ENCODE measurements at places on chromosomes 6 and 20.
A peak's percentile ranks its signal among the peaks of the same experiment; 100 is the strongest.

GRCh38 chr6:30743099-30744053, 889 bp upstream of the FLOT1 start:
- DNase-seq = peak; percentile 24

DNA sequence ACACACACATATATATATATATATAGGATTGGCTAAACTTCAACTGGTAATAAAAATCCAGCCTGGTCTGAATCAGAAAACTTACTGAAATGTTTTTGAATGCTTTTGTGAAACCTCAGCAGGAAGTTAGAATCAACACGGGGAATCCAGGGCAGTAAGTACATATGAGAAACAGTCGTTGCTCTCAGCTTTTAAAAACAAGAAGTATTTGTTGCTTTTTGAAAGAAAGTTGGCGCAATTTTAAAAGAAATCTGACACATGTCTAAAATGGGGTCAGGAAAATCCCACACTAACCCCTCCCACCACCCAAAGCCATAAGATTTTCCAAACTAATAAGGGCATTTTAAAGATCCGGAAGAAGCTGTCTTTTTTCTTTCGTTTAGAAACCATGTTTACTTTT, 11.5 kb upstream of the CCDC170 start:
- peak; percentile 36 for DNase-seq

- no peak for DNase-seq
These were observed 114.2 kb upstream of the LY86 start for GRCh38 chr6:6474170-6474920.

- no peak for DNase-seq
These were observed 6.1 kb downstream of the DNPH1 start for GRCh38 chr6:43223175-43223574.

DNA sequence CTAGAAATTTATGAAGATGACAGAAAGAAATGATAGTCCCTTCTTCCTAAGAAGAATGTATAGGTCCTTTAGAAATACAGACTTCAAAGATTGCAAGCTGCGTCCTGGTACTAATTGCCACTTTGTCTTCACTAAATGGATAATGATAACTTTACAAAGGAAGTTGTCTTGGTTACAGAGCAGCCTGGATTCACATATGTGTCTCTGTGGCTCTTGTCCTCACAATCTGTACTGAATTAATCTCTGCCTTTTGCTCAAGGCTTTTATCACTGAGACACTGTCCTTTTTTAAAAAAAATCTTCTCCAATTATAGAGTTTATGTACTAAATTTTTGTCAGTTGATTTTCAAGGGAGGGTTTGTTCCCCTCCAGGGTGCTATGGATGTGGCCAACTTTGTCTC, 17.5 kb upstream of the MRAP2 start:
- DNase-seq = no peak

DNA sequence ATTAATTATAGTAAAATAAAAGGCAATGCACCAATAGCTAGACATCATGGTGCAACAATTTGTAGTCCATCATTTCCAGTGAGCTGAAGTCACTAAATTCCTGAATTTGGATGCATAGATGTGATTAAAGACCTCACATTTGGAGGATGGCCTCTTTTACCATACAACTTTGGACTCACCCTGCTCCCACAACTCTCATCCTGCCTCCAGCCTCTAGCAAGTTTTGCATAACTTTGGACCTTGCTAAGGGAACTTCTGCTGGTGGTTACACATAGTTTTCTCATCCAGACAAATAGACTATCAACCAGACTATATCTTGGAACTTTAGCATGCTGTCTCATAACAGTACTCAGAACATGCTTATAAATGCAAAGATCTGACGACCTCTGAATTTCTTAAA, 12.8 kb upstream of the ELOVL2 start:
- DNase-seq = no peak

DNA sequence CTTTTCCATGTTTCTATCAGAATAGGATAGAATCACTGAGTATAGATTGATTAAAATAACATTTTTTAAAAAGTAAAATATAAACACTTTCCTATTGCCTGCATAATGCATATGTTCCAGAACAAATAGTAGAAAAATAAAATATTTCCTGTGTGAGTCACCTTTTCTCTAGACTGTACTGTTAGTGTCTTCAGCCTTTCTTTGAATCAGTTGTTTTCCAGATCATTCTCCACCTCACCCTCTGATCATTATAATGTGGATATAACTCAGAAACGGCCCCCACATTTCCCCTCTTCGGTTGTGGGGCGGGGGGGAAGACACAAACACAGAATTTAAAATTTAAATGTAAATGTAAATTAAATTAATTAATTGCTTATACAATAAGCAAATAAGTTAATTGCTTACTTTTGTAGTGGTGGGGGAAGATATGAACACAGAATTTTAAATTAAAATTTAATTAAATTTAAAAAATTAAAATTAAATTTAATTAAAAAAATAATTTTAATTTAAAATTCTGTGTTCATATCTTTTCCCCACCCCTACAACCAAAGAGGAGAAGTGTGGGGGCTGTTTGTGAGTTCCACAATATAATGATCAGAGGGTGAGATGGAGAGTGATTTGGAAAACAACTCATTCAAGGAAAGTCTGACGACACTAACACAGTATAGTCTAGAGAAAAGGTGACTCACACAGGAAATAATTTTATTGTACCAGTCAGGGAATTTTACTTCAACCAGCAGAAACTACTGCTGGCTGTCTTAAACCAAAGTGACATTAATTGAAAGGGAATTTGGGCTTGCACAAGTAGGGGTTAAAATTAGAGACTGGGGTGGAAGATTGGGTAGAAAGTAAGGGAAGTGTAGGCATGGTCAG, 37.1 kb upstream of the PROKR2 start:
- DNase-seq = no peak

GRCh38 chr20:32484225-32484957, 100.7 kb downstream of the NOL4L start:
- peak; percentile 44 for DNase-seq

DNA sequence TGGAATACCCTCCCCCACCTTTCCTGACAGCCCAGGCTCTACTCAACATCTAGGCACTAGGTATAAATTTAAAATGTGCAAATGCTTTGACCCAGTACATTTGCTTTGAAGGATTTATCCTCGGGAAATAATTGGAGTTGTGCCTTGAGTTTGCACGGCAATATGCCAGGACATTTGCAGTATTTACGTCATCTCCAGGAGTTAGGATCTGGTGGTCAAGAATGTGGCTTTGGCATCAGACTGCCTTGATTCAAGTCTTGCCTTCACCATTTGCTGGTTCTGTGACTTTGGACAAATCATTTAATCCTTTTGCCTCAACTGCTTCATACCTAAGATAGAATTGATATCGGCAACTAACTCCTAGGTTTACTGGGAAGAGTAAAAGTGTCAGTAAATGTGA, 169.6 kb downstream of the PLCB1 start:
- DNase-seq = no peak

- DNase-seq = no peak
These were observed 19.1 kb downstream of the TGM3 start for GRCh38 chr20:2314759-2315439.

DNA sequence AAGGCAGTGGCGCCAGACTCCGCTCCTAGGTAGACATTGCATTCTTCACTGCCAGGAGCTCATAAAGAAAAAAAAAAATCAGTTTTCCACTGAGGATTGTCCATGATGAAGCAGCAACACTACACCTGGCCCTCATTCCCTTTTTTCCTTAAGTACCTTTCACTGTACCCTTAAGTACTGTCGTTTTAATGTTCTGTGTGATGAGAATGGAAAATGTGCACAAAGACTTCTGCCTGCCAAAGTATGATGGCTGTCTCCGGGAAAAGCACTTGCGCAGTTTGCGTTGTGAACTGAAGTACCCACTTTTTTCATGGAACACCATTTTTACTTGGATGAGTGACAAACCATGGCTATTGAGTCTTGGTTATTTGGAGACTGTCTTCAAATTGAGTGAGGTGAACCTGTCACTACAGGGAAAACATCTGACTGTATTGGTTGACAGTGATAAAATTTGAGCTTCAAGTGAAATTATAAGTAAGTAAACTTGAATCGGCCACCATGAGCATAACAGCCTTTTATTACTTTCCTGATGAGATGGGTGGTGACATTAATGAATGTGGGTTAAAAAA, 104.8 kb downstream of the NCOA3 start:
- DNase-seq = no peak

- DNase-seq = no peak
These were observed 120.8 kb downstream of the BACH2 start for GRCh38 chr6:90175627-90176538.

DNA sequence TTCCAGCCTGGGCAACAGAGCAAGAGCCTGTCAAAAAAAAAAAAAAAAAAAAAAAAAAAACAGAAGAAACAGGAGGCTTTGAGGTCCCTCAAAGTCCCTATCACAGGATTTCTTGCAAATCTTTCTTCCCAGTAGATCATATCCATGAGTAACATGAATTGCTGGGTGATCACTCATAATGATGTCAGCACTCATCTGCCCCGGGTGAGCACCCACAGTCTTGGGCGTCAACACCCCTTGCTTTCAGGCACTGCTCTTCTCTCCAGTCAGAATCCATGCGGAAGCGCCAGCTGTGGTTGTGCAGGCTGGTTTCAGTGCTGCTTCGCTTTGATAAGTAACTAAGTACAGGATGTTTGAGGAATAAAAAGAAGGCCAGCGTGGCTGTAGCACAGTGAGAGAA, 40.2 kb upstream of the INSM1 start:
- DNase-seq = no peak

DNA sequence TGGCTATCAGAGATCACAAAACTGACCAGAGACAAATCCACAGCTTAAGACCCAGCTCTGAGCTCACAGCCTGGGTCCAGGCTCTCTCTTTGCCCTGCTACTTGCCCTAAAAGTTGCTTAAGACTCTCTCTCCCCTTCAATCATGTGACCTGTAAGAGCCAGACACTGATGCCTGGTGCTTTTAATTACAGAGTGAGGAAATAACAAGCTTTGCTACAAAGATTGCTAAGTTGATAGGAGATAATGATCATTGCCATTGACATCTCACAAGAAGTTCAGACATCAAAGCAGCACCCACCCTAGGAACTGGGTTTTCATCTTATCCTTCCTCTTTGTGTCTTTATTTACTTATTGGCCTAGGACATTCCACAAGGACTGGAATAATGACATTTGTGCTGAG, 125.9 kb upstream of the CD93 start:
- no peak for DNase-seq
